ENCODE measurements at places on chromosomes 13 and 19.

DNA sequence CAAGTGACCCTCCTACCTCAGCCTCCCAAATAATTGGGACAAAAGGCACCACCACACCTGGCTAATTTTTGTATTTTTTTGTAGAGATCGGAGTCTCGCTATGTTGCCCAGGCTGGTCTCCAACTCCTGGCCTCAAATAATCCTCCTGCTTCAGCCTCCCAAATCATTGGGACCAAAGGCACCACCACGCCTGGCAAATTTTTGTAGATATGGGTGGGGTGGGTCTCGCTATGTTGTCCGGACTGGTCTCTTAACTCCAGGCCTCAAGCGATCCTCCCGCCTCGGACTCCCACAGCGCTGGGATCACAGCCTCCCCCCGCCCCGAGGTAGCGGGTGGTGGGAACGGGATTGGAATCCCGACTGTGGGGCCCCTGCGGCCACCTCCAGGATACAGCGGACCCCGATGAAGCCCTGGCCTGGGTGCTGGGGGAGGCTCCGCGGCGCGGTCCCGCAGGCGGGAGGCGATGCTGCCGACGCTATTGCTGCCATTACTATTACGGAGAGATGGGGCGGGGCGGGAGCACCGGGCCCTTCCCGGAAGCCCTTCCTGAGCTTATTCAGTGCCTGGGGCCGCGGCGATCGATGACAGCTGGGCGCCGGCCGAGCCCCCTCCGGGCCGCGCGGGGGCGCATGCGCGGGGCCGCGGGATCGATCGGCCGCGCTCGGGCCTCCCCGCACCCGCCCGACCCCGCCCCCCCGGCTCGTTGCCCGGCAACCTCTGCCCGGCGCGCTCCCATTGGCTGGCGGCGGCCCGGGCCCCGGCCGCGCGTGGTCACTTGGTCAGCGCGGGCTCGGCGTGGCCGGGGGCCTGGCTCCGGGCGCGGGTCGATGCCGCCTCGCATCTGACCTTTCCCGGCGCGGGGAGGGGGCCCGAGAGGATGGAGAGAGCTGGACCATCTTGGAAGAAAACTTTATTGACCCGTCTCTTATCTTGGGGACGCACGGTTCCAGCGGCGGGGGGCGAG, 27.9 kb upstream of the ONECUT3 start:
- DNase-seq, result no peak

- no peak for DNase-seq
Observed at GRCh38 chr19:47836038-47836437, 14.3 kb downstream of the CRX start.

DNA sequence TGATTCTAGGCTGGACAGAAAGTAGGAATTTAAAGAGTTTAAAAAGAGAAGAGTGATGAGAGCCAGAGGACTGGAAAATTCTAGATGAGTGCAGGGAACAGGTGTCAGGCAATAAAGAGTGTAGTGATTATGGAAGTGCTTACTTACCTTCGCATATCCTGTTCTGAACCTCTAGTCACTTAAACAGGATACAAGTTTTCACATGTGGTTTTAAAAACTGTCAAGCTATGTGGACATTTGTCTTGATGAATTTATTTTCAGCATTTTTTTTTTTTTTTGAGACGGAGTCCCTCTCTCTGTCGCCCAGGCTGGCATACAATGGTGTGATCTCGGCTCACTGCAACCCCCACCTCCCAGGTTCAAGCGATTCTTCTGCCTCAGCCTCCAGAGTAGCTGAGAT, 34.3 kb upstream of the IL17D start:
- no peak for DNase-seq

DNA sequence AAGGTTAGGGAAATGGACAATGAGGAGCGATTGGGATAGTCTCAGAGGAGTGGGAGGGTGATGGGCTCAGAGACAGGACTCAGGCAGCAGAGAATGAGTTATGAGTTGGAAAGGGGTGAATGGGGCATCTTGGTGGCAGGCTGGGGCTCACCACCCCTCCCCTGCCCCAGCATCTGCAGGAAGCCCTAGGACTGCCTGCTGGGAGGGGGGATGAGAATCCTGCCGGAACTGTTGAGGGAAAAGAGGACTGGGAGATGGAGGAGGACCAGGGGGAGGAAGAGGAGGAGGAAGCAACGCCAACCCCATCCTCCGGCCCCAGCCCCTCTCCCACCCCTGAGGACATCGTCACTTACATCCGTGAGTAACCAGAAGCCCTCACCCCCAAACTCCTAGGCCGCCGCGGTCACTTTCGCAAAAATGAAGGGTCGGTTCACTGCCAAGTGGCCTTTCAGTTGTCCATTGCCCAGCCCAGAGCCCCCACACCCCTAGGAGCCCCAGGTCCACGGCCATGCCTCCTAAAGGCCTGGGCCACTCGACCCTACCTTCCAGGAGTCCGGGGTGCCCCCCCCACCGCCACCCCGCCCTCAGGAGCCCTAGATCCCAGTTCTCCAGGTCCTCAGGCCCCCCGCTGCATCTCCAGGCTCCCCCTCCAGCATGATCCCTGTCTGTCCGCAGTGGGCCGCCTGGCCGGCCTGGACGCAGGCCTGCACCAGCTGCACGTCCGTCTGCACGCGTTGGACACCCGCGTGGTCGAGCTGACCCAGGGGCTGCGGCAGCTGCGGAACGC, 764 bp downstream of the CLEC11A start:
- no peak for DNase-seq

DNA sequence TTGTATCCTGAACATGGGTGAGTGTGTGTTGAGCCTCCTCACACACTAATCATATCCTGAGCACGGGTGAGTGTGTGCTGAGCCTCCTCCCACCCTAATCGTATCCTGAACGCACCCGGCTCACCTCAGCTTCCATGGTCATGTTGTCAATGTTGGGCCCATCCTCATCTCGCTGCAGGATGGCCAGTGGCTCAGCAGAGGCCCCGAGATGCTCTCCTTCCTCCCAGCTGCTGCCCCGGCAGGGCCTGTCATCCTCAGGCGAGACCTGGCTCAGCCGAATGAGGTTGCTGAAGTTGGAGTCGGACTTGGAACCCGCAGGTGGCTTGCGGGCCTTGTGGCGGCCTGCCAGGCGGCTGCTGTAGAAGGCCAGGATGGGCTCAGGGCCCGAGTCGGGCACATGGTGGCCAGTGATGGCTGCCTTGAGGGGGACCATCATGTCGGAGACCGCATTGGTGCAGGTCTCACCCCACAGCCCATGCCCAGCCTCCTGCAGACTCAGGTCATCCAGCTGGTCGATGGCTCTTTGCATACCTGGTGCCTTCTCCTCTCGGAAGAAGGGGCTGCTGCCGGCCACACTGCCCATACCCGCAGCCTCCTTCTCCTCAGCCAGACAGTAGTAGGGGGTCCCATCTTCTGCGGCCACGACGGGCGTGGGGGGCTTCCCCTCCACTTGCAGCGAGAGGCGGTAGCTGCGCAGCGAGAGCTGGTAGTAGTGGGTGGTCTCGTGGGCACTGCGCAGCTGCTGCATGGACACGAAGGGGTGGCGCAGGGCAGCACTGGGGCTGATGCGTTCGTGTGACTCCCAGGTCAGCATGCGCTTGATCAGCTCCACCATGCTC, 9.6 kb downstream of the HIPK4 start:
- no peak for DNase-seq

GRCh38 chr13:108212886-108213285, 2.5 kb downstream of the LIG4 start:
- no peak for DNase-seq

DNA sequence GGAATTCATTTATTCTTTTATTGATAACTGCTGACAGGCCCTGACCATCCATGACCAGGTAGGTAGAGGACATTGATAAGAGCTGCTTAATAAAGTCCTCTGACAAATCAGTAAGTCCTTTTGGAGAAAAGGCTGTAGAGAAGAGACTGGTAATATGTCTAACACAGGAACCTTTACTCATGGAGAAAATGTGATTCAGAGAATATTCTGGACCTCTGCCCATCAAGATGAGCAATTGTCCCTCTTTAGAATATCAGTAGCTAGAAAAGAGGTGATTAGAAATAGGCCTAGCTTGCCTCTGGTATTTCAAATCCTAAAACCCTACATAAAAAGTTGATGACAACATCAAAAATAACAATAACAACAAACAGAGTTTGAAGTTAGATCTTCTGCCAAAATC, 642.3 kb downstream of the TBC1D4 start:
- DNase-seq, result no peak

- no peak for DNase-seq
Observed at GRCh38 chr13:50726164-50726563, 117.3 kb downstream of the DLEU7 start.

GRCh38 chr13:45838171-45838745, 13.3 kb downstream of the SIAH3 start:
- no peak for DNase-seq

- no peak for DNase-seq
Observed at GRCh38 chr19:29303069-29303718, 90.2 kb upstream of the UQCRFS1 start.

DNA sequence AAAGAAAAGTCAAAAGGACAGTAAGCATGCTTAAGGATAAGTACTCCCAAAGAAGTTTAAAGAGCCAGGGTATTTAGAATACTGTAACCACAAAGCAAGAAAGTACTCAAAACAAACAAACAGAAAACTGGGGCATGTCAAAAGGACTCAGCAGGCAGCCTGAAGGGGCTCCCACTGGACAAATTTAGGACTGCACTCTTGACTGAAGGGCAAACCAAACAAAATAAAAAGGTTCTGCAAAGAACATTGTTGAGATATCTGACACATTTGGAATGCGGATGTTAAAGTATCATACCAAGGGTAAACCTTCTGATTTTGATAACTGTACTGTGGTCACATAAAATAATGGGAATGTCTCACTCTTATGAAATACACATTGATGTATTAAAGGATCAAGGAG, 157.4 kb downstream of the TNFSF13B start:
- DNase-seq, result no peak

DNA sequence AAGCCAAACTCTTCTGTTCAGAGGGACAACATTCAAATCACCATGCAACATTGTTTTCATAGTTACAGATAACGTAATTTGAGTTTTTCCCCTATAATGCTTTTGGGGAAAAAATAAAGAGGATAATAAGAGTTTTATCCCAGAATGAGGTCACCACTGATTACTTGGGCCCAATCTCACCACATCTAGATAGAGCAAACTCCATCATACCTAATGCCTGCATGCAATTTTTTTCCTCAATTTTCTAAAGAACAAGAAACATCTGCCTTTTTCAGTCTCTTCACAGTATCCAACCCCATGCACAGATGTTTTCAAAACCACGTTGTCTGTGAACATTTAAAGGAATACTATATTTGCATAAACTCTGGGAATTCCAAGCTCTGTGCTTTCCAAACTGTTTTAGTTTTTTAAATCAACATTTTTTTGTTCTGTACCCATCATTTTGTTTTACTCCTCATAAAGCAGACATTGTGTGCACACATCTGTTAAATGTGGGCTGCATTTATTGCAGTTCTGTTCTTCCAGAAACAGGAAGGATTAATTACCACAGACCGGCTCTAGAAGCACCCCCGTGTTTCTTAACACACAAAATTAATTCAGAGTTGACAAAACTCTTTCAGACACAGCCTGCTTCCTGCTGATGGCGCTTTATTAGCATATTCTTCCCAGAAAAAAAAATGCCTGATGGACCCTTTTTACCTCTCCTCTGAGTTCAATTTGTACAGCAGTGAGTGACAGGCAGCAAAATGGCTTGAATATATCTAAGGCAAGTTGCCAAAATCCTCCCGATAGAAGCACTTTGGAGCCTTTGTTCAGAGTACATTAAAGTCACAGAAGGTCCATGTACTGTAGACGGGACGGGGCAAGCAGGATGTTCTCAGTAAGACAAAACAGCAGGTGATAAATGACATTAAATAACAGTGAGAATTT, 1171.9 kb downstream of the EFNB2 start:
- DNase-seq, result no peak

DNA sequence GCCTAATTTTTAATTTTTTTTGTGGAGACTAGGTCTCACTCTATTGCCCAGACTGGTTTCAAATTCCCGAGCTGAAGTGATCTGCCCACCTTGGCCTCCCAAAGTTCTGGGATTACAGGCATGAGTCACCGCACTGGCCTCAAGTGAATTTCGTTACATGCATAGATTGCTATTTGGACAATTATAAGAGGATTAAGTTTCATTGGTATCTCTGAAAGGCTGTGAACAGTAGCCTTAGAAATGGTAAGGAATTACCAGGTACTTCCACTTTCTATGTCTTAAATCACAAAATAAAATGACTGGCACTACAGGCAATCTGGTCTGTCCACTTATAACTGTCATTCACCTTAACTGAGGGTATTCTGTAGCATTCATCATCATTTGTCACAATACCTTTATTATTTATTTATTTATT, 2.9 kb upstream of the CCDC9 start:
- no peak for DNase-seq

Data from GM12892 (cell line).